Mesendoderm (in vitro differentiated cells): ENCODE measurements at places on chromosomes 7 and 10.

DNA sequence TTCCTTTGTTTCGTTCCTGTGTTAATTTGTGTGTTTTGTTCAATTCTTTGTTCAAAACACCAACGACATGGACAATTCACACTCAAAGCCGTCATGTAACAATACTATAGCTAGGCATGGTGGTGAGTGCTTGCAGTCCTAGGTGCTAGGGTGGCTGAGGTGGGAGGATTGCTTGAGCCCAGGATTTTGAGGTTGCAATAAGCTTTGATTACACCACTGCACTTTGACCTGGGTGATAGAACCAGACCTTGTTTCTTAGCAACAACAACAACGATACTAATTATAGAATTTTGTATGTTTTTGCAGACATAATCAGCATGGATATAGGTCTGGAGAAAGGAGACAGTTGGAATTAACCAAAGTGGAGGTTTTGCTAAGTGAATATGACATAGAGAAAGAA is 936.2 kb downstream of the PCDH15 start:
- no peak for DNase-seq

DNA sequence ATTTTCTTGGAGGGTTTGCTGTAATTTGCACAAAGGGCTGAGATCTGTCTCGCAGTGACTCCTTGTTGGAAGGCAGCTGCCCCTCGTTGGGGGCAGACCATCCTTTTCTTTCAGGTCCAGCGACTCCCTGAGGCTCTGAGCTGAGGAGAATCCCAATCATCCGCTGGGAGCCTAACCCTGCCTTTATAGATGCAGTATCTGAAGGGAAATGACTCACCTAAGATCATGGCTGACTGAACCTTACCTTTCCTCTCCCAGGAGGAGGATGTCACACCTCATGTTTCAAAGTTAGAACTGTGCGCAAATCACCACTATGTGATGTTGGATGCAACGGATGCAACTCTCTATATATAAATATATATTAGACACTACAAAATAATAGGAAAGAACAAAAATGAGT is 36.4 kb upstream of the MXI1 start:
- peak; percentile 55 for DNase-seq

DNA sequence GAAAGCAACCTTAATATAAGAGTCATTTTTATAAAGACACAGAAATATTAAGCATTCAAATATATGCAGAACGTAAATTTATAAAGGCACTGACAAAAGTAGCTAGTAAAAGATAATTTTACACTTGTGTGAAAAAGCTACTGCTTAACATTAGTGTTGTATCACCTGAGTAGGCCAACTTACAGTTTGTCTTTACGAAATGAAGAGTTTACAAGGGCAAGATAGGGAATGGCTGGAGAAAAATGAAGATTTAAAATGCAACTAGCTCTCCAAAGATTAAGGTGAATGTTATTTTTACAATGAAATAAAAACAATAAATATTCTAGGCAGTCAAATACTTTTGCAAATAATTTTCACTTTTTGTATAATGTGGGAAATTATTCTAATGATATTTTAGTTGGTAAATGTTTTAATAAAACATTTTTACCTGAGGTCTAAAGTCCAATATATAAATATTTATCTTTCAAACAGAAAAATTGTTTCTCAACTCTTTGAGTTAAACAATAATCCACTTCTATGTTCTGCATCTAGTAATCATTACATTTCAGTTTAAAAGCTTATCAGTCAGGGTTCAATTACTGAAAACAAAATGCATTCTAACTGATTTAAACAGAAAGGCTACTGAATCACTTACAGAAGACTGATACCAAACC is 382.6 kb downstream of the IPMK start:
- no peak for DNase-seq

GRCh38 chr7:13333371-13333770 is 645.9 kb downstream of the ARL4A start:
- DNase-seq, result no peak

- no peak for DNase-seq
Observed at GRCh38 chr10:121043124-121043849, 192.1 kb downstream of the WDR11 start.

DNA sequence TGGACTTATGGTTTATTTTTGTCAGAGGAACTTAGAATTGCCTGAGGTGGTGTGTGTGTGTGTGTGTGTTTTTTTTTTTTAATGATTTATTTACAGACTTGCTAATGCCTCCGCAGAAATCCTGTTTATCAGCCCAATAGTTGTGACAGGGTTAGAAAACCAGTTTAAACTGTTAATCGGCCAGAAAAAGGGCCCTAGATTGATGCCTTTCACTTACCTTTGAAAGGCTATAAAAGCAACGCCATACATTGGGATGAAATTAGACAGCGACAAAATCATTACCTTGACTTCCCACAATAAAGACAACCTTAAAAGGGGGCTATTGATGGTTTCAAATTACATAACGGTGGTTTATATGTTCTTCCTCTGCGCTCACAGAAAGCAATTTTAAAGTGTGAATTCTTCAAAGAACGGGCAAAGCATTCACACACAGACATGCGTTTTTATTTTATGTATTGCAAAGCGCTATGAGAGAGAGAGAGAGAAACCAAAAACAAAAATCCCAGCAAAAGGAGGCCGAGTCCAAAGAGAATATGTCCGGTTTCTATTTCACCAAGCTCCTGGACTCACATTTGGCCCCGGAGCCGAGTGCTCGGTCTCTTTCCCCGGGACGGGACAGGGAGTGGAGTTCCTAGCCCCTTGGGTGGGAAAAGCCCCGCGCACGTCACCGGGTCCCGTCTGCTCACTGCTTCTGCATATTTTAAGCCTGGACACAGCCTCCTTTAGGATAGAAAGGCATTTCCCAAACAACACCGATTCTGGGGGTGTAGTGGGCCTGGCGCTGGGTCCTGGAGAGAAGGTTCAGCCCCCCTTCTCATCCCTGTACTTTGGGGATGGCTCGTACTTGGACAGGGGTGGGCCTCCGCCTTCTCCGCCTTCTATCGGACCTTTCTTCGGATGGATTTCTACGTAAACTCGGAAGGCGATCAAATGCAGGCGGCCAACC is 26.8 kb upstream of the VAX1 start:
- DNase-seq, result no peak

- DNase-seq, result no peak
Observed at GRCh38 chr10:3006607-3007006, 60.7 kb upstream of the PFKP start.
